ENCODE measurements at places on chromosomes 13 and 19.
A peak's percentile ranks its signal among the peaks of the same experiment; 100 is the strongest.

- no peak for DNase-seq
Measured at GRCh38 chr19:33520048-33520643, 1.4 kb downstream of the PEPD start.

- no peak for DNase-seq
Measured at GRCh38 chr19:47407417-47407774, 11.9 kb downstream of the MEIS3 start.

GRCh38 chr19:30469774-30470173, 97.6 kb downstream of the ZNF536 start:
- no peak for DNase-seq

DNA sequence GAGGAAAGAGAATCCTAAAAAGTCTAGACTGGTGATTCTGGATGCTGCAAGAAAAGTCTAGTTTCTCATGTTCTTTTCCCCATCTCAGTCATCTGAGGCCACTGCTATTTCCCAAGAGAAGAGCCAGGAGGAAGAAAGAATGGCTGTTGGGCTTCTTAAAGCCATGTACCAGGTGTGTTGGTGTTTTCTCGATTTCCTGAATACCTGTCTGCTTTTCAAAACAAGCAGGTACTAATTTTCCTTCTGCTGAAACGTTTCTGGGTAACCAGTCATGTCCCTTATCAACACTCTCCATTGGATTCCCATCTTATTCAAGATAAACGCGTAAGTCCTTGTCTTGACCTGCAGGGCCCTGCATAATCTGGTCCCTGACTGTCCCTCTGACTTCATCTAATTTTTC, 1.1 kb downstream of the ZNF570 start:
- DNase-seq: no peak

- DNase-seq: no peak
Measured at GRCh38 chr19:3136684-3137055, 837 bp downstream of the GNA15 start.

GRCh38 chr13:99995589-99996380, 14.2 kb downstream of the ZIC2 start:
- no peak for DNase-seq

GRCh38 chr13:101211261-101211660, 205.0 kb downstream of the NALCN start:
- DNase-seq: peak; percentile 12

DNA sequence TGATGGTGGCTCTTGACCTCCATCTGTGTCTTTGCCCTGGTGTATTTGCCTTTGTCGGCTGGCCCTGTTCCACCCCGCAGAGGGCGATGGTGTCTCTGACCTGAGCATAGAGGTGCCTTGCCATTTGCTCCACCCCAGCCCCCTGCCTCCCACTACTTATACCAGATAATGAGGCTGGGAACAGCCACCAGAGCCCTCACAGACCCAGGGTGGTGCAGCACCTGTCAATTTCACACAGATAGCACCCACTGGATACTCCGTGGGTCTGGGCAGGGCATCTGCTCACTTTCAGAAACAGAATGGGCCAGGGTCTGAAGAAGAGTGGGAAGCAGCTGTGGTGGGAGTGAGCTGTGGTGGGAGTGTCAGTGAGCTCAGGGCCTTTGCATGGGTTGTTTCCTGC, 4.1 kb downstream of the ZNF536 start:
- no peak for DNase-seq

- no peak for DNase-seq
Measured at GRCh38 chr13:111171112-111171511, 56.0 kb downstream of the ARHGEF7 start.
